T-helper 17 cell (primary cell): ENCODE measurements at places on chromosomes 11 and 22.

- no peak for DNase-seq
These were observed 20.6 kb upstream of the NDUFC2 start for GRCh38 chr11:78100261-78100660.

DNA sequence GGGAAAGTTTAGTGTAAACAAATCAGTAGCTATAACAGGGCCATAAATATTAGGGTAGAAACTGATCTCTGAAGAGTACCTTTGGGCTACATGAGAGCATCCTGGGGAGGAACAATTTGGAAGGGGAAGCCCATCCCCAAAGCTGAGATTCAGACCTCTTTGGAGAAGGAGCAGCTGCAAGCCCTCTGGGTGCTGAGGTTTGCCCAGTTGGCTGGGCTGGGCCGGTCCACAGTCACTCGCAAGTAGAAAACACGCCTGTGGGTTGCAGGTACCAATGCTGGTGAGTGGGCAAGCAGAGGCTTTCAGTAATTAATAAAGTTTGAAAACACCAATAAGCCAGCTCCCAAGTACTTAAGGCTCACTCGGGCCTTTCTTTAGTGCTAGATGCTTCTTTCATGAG lies 124.5 kb downstream of the ARHGAP8 start:
- DNase-seq, result no peak

GRCh38 chr11:88680806-88681205 lies 343.3 kb upstream of the CTSC start:
- no peak for DNase-seq

GRCh38 chr11:2869134-2869526 lies 16.4 kb downstream of the CDKN1C start:
- DNase-seq, result no peak

DNA sequence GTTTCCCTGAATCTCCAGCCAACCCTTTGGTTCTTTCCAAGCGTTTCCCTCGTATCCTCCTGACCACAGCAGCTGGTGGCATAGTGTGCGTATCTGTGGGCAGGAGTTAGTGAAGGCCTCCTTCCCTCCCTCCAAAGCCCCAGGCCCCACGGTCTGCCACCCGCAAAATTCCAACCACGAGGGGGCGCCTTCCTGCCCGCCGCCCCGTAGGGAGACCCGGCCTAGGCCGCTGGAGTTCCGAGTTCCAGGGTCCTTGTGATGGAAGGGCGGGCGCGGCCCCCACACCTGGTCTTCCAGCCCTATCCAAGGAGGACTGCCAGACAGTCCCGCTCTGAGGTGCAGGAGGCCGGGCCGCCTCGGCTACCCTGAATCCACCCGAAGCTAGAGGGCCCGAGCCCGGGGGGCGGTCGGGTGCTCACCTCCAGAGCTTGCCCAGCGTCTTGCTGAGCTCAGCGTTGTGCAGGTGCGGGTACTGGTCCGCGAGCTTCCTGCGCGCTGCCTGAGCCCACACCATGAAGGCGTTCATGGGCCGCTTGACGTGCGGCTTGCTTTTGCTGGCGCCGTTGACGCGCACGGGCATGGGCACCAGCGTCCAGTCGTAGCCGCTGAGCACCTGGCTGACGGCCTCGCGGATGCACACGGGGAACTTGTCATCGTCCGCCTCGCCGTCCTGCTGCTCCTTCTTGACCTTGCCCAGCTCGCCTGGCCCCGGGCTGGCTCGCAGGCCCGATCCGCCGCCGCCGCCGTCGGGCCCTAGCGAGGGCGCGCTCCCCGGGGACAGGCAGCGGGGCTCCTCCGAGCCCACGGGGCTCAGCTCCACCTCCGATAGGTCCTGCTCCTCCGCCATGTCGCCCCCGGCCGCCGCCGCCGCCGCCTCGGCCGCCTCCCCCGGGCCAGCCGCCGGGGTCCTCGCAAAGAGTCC lies 1.2 kb downstream of the SOX10 start:
- no peak for DNase-seq

- no peak for DNase-seq
These were observed 18.7 kb downstream of the MRGPRX4 start for GRCh38 chr11:18191376-18191775.

DNA sequence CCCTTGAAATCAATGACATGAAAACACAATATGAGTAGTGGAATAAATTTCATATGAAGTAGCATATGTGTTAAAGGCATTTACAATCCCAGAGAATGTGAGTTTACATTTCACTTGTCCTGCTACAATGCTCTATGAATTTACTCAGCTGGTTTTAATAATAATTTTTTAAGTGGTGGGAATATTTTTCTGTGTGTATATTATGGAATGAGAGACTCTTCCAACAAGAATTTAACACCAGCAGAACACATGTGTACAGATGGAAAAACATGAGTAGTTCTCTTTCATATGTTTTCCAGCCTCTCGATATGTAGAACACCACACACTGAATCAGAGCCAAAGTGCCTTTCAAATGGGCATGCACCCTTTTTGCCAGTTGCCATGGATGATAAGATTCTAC lies 170.4 kb downstream of the MAML2 start:
- DNase-seq, result no peak

- no peak for DNase-seq
These were observed 1085.5 kb downstream of the BRD1 start for GRCh38 chr22:48742191-48742555.

GRCh38 chr11:103601225-103601846 lies 435.1 kb upstream of the DDI1 start:
- DNase-seq, result no peak

- DNase-seq, result no peak
These were observed 9.8 kb upstream of the TAGLN start for GRCh38 chr11:117189191-117189940.

- no peak for DNase-seq
These were observed 12.9 kb upstream of the RHOD start for GRCh38 chr11:67043572-67044349.

DNA sequence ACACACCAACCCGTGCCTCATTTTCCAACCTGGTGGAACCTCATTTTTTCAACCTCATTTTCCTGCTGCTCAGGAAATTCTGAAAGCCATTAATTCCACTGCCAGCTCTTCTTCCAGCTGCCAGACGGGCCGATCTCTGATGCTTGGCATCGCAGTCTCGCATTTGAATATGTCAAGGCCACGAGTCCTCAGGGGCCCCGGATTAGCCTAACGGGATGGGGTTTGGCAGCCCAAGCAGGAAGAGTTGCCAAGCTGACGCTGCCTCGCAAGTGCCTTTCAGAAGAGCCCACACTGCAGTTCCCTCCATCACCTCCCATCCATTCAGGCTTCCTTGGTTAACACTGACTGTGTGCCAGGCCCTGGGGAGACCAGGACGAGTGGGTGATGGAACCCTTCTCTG lies 8.7 kb downstream of the RASD2 start:
- no peak for DNase-seq

DNA sequence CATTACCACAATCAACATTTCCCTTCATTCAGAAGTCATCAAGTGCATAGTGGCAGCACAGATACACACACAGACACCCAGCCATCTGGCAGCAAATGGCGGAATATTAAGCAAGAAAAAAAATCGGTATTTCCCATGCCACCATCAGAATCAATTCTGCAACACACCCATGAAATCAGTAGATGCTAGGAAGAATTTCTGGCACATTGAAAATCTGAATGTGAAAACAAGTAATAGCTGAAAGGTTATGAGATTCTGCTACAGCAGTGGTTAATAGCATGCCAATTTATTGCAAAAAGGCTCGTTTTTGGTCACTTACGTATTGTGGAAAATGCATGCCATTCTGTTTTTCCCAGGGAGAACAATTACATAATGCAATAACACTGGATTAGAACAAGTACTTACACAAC lies 91.1 kb downstream of the PICALM start:
- DNase-seq, result no peak

GRCh38 chr11:16956538-16957153 lies 57.6 kb downstream of the PLEKHA7 start:
- DNase-seq, result no peak

- DNase-seq, result no peak
These were observed 6.6 kb upstream of the UBE2L6 start for GRCh38 chr11:57574061-57574460.

DNA sequence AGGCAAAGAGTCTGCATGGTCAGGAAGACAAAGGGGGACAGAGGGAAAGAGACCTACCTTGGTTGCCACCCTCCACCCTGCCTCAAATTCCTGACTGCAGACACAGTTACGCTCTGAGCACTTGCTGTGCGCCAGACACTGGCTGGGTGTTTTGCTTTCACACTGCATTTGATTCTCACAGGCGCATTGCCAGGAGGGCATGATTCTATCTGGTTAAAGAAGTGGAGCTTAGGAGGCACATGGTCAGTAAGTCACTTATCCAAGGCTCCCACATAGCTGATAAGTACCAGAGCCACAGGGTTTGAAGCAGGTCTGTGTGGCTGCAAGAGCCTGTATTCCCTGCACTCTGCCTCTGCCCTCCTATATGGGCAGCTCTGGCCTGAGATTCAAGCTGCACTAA lies 103.9 kb downstream of the TIMP3 start:
- no peak for DNase-seq

DNA sequence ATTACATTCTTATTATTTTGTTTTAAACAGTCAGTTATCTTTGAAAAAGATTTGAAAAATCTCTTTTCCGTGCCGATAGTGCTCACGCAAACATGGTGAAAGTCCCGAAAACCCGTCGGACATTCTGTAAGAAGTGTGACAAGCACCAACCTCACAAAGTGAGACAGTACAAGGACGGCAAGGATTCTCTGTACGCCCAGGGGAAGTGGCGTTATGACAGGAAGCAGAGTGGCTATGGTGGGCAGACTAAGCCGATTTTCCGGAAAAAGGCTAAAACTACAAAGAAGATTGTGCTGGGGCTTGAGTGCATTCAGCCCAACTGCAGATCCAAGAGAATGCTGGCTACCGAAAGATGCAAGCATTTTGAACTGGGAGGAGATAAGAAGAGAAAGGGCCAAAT lies 28.7 kb upstream of the CTSD start:
- DNase-seq, result no peak

DNA sequence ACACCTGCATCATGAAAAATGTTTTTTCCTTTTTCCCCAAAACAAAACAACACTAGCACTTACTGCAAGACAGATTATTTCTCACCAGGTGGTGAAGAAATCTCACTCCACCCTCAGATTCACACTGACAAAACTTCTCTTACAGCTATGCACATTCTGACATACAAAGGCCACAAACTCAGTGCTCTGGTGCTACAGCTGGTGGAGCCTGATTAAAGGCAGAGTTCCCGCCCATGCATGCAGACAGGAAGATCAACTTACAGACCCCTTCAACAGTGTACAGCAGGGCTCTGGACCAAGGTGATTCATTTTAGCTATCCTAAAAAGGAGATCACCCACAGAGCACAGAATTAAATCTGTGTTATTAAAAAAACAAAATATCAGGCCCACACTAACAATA lies 112.6 kb downstream of the CADM1 start:
- DNase-seq, result no peak

DNA sequence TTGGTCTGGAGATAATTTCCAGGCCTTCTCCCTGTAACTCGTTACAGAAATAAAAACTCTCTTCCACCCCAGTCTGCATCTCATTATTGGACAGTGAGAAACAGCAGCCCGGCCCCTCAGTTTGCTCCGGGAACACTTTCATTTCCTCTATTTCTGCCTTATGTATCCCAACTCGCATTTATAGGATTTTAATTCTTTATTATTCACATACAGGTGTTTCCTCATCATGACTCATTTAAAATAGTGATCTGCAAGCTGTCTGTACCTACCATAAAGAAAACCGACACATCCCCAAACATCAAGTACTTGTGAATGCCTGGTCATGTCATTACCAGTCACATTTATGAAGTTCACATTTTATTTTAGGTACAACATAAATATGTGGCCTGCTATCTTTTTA lies 42.8 kb downstream of the PIWIL3 start:
- no peak for DNase-seq

DNA sequence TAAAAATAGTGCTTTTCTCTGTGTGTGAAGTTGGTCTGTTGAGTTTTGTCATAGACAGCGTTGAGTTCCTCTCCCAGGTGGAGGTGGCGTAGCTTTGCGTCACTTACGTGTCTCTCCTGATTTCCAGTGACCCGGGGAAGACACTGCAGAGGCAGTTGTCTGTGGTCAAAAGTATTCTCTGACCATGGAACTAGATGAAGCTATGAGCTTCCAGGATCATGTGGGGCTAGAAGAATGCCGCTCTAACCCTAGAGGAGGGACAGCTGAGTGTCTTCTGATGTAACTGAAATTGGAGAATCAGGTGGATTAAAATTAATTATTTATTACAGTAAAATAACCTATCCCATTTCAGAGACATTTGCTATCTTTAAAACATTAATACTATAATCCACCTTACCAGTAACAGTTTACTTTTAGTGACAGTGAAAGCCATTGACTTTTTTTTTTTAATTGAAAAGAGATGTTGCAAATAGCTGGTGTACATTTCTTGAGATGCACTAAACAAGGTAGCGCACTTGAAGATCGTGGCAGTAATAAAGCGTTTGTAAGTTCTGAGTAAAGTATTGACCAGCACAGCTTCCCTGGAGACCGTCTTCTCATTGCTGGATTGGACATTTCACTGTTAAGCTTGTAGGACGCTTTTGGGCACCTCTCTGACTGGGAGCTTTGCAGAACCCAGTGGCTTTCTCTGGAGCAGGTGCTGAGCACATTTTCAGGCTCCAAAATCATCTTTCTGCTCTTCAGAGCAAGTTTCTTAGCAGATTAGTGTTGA lies 9.7 kb downstream of the CAT start:
- no peak for DNase-seq

DNA sequence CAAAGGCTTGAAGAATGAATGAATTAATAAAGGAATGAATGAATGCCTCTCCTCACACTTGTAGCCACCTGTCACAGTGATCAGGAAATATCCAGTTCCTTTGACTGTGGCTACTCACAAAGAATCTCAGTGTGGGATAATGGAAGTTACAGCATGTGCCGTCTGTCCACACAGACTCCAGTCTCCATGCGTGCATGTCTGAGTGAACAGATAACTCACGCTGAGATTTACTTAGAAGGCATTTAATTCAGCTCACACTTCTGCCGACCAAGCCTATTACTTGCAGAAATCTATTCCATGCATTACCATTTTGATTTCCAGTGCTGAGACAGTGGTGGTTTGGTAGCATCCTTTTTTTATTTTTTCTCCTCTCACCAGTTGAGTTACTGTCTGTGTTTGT lies 32.3 kb upstream of the HMGXB4 start:
- no peak for DNase-seq

- DNase-seq, result no peak
These were observed 10.9 kb downstream of the FAM76B start for GRCh38 chr11:95778699-95779098.

- DNase-seq, result no peak
These were observed 119.5 kb downstream of the ENTHD1 start for GRCh38 chr22:39773976-39774539.
